ENCODE measurements at places on chromosomes 16 and 17.

DNA sequence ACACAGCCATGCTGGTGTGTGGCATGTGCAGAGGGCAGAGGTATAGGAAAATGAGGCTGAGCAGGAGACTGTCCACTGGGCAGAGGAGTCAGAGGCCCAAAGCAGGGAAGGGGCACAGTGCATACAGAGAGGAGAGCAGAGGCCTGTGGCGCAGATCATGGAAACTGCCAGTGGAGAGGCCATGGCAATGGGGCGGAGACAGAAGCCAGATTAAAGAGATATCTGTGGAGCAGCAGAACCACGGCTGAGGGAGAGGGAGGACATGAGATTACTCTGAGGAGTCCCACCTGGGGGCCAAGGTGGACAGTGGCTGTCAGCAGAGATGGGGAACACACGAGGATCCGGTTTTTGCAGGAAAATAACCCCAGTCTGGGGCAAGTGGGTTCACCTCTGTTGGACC is 43.3 kb downstream of the RANBP10 start:
- no peak for DNase-seq

DNA sequence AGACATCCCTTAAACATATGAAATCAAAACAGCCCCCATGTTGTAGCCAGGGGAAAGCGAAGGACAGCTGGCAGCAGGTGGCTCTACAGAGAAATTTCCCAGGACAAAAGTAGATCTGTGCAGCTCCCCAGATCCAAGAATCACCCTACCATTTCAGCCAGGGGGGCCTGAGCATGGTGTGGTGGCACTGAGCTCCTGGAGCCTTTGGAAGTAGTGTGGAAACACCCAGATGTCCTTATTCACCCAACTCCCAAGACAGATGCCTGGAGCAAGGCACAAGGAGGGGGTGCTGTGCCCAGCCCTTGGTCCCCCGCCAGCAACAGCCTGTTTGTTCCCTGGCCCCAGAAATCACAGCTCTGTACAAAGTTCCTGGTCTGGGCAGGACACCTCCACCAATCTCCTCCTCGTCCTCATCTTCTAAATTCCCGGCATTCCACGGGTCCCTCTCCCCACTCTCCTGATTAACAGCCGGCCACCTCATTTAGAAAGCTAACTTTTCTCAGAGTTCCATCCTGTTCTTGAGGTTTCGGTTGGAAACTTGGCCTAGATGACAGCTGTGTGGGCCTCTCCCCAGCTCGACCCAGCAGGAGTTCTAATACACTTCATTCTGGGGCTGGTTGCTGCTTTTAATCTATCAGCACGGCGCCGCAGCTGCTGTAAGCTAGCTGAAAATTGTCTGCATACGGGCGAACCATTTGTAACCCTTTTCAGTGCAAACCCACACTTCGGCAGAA is 191.1 kb downstream of the C16orf78 start:
- DNase-seq, result no peak

GRCh38 chr16:997440-998051 is 16.0 kb downstream of the SOX8 start:
- DNase-seq, result no peak

- peak; percentile 73 for DNase-seq
These were observed 13.2 kb downstream of the CHCT1 start for GRCh38 chr17:60435244-60436167.

- peak; percentile 17 for DNase-seq
These were observed 38.1 kb upstream of the KPNB1 start for GRCh38 chr17:47611372-47612350.

DNA sequence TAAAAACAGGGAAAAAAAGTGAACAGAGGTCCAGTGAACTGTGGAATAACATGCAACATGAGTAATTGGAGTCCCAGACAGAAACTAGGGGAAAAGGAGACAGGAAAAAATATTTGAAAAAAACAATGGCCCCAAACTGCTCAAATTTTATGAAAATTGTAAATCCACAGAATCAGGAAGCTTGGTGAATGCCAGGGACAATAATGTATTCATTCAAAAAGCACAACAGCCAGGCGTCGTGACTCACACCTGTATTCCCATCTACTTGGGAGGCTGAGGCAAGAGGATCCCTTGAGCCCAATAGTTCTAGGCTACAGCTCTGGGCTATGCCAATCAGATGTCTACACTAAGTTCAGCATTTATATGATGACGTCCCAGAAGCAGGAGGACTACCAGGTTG is 23.7 kb downstream of the NCOR1 start:
- DNase-seq, result no peak

DNA sequence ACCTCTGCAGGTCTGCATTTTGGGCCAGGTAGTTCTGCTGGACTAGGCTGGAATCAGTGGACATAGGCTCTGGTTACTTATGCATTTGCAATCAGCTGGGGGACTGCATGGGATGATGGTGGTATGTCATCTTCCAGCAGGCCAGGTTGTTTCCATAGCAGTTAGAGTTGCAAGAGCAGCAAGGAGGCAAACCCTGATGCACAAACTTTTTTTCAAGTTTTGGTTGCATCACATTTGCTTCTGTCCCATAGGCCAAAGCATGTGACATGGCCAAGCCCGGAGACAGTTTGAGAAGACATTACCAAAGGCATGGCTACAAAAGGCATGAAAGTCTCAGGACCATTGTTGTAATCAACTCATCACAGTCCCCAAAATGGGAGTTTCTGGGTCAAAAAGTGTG is 58.2 kb downstream of the PRKCB start:
- DNase-seq, result no peak

- DNase-seq, result peak; percentile 93
These were observed 59.3 kb downstream of the JPH3 start for GRCh38 chr16:87661561-87661960.

DNA sequence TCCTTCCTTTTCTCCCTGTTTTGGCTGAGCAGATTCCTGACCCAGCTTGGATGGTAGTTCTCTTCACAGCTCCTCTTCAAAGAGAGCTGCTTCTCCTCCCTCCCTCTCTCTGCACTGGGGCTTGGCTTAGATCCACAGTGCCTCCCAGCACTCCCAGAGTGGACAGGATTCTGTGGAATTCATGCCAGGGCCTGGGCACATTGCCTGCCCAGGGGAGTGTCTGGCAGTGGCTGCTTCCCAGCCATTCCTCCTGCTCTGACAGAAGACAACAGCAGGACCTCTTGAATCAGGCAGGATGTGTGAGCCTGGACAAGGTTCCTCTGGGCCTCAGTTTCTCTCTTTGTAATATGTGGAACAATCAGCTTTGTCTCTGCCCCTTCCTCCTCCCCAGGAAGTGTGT is 4.5 kb upstream of the MMP28 start:
- no peak for DNase-seq

DNA sequence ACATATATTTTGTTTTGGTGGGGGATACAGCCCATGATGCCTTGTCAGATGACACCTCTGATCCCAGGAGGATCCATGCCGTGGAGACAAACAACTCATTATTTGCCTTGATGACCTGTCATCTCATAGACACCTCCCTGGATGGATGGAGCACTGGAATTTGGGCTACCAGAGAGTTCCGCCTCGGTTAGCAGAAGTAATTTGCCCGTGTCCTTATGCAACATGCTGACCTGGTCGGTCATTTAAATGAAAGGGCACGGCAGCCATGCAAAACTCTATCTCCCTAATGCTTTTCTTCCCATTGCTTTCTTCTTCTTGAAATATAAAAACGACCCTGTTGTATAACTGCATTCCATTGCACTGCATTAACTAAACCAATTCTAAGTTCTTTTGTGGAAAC is 145.3 kb downstream of the GRIN2A start:
- DNase-seq, result no peak

DNA sequence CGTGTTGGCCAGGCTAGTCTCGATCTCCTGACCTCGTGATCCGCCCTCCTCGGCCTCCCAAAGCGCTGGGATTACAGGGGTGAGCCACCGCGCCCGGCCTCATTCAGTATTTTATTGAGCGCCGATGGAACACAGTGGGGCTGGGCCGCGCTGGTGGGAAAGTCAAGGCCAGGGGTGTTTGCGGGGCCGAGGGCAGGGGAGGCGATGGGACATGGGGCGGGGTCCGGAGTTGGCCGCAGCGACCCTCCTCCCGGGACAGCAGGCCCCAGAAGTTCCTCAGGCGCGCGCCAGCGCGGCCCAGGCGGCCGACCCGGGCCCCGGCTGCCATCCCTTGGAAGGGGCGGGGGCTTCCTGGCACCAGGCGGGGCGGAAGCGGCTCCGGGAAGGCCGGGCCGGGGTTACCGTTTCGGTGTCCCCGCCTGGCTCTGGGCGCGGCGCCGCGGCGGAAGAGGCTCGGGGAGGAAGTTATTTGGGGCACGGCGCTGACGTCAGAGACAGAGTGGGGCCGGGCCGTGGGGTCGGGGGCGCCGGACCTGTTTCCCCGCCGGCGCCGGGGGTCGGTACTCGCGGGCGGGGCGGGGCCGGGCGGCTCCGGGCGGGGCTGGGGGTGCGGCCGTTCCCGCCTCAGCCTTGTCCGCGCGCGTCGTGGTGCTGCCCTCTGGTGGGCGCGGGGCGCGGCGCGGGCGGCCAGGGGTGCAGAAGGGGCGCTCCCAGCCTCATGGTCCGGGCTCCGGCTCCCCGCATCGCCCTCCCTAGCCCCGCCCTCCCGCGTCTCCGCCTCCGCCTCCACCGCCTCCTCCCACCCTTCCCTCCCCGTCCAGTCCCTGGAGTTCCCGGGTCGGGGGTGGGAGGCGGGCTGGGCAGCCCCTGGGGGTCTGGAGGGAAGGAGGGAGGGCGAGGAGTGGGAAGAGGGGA is 952 bp upstream of the PRSS27 start:
- peak; percentile 87 for DNase-seq

DNA sequence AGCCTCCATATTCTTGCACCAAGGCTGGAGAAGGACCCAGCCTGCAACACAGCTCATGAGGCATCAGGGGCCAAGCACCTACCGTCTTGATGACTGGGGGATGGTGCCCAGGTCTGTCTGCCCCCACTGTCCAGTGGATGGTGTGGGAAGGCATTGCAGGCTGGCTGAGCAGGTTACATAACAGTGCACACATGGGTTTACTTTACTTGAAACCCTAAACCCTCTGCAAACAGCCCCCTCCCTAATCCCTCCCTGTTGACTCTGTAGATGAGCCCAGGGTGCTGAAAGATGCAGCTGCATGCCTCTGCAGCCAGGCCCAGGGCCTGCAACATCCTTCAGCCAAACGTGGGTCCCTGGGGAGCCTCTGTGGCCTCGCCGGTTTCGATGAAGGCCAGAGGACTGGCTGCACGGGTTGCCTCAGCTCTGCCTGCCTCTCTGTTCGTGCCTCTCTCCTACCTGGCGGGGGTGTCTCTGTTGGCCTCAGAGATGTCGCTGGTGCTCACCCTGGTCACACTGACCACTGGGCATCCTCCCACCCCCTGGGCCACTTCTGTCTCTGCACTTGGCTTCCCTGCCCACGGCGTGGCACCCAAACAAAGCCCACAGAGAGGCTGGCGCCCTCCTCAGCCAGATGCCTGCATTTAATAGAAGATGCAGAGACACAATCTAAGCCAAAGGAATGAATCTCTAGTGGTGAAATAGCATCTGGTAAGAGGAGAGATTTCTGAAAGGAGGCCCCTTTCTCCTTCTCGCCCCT is 95.1 kb downstream of the METRNL start:
- DNase-seq, result peak; percentile 95

GRCh38 chr17:70055000-70055399 is 20.0 kb upstream of the KCNJ16 start:
- no peak for DNase-seq

DNA sequence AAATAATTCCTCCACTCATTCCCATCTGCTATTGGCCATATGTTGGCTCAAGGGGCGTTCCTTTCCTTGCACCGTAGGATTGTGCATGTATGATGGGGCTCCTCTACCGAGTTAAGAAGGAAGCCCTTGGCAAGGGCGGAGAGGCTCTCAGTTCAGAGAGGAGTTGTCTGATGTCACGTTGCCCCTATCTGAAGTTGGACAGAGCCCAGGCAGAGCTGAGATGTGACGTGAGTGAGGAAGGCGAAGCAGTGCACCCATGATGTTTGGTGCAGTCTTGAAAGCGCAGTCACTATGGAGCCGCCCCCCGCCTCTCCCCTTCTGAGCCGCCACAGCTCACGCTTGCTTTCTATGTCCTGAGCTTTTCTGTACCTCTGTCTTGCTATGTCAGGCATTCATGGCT is 40.7 kb downstream of the CDH13 start:
- DNase-seq, result no peak

DNA sequence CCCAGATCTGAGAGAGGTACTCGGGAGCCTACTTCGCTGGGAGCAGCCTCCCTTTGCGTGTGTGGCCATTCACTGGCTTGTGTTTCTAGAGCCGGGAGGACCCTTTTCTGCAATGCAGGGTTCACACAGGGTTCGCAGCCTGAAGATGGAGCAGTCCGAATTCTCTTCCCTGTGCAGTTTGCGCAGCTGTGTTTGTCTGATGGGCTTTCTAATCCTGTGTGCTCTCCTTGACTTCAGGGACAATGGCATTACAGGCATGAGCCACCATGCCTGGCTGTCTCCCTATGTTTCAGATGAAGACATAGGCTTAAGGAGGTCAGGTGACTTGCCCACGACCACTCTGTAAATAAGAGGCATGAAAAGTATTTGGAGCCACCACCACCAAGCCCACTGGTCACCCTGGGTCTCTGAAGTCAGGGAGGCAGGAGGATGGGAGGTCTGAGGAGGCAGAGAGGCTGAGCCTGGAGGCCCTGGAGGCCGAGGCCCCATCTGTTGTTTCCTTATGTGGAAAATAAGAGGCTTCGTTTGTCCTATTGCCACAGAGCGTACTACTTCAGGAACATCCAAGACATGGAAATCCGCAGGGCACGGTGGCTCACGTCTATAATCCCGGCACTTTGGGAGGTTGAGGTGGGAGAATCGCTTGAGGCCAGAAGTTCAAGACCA is 5.0 kb upstream of the STH start:
- no peak for DNase-seq

- DNase-seq, result no peak
These were observed 115.9 kb downstream of the KATNIP start for GRCh38 chr16:27665881-27666280.

DNA sequence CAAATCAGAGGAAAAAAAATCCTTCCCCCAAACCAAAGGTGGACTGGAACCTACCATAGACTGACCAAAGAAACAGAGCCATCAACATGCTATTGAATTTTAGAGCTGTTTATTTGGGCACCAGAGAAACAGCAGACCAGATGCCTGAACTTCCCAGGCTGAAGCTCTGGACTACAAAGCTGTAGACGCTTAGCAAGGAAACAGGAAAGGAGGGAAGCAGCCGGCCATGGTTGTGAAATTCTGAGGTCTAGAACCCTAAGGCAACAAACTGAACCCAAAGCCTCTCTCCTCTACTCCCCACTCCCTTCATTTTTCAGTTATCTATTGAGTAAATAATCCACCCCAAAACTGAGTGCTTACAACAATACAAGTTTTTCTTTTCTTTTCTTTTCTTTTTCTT is 45.4 kb upstream of the MEIOC start:
- no peak for DNase-seq
